ENCODE measurements at places on chromosomes 7 and 10.

DNA sequence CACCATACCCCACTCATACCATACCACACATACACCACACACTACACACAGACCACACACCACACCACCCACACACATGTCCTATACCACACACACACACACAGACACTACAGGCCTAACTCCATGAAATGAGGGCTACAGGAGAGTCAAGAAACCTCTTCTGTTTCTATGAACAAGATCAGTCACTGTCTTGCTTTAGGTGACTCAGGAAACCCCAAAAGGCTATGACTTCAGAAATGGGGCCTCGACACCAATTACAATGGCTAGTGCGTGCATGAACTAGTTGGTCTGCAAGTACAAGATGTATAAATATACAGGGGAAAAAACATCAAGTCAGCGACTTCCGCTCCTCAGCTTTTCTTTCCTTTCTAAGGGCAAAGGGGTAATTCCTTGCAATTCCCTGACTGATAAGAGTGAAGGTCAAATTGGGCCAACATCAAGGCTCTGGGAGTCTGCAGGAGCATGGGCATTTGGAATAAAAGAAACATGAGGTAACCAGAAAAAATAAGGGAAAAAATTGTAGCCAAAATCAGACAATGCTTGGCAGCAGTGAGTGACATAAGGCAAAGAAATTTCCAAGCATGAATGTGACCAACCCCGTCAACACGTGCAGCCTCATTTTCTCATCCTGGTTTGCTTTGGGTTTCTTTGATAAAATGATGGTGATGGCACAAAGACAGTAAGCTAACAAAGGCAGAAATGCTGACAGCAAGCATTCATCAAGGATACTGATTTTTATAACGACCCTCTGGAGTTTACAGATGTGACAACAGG is 1.5 kb downstream of the PKD1L1 start:
- DNase-seq = no peak

DNA sequence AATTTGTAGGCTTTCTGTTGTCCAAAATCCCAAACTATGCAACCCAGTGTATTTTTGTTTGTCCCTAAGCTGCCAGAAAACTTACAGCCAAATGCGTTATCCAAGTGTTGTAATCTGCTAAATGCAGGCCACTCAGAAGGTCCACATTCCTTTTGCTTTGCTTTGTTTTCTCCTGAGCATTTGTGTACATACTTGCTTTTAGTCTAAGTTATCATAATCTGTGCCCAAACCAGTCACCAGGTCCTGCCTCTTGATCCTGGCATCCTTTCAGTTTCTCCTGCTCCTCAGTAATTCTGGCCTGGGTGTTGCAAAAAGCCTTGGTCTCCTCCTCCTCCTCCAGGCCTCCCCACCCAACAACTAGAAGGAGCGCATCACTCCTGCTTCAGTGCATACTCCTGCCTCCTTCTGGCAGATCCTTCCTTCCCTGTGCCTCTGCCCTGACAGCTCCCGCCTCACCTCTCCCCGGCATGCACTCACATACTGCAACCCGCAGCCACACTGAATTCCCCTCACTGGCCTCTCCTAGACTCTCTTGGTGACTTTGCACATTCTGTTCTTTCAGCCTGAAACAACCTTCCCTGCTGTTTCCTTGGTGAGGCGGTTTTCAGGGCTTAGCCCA is 2.3 kb downstream of the DENND2A start:
- no peak for DNase-seq

- peak; percentile 65 for DNase-seq
Observed at GRCh38 chr7:114889646-114890285, 32.1 kb upstream of the MDFIC start.

DNA sequence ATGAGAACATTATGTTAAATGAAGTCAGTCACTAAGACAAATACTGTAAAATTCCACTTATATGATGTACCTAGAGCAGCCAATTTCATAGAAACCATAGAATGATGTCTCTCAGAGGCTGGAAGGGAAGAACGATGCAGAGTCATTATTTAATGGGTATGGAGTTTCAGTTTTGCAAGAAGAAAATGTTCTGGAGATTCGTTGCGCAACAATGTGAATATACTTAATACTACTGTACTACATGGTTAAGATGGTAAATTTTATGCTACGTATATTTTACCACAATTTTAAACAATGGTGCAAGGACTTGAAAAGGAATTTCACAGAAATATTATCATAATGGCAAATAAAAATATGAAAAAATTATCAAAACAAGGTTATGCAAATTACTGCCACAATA is 972.6 kb downstream of the KCNMA1 start:
- DNase-seq = no peak

DNA sequence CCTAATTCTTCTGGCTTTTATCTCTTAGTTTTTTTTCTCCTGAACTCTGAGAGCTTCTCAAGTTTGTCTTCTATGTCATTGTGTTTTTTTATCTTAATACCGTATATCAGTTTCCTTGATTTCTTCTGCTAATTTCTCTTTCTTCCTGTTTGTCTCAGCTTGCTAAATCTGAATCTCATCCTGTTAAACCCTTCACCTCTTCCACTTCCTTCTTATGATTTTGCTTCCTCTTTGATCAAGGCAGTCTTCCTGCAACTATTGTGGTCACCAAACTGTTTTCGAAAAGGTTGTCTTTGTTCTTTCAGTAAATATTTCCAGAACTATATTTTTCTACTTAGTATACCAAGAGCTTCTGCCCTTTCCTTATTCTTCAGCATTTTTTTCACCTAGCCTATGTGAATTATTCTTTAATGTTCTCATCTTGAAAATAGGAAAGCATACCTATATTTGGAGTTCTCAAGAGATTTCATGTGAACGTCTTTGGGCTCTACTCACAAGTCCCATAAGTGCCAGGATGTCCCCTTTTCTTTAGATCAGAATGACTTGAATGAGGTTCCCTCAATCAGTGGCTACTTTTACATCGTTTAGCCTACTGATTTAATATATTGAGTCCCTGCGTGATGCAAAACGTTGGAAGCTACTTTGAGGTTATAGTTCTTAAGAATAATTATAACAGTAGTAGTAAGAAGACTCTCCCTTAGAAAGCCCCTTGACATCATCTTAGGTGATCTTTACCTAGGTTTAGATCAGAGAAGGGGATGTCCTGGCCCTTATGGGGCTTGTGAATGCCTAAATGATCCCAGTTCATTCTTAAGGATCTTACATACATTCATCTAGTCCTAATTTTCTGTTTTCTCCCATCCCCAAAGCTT is 415.4 kb upstream of the AUTS2 start:
- no peak for DNase-seq

DNA sequence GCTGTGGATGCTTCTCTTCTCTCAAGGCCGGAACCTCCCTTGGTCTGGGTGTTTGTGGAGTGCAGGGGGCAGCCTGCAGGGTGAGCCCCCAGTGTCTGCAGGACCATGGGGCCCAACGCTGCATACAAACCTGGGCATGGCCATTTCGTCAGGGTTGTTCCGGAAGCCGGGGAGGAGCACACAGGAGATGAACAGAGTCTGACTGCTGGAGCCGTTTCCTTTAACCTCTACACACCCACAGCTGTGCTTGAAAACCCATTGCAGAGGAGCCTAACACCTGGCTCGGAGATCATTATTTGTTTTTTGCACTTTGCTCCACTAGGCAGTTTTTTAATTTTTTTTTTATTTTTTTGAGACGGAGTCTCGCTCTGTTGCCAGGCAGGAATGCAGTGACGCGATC is 167.6 kb upstream of the INSYN2A start:
- DNase-seq = no peak

All from natural killer cell treated with Interleukin-12 subunit alpha and Interleukin-12 subunit beta and Interleukin-15 and Interleukin-18, amount 100 ng/mL, for 72 hours (primary cell).